ENCODE measurements at places on chromosomes 1 and 21.

- no peak for DNase-seq
These were observed 7.1 kb downstream of the FNDC7 start for GRCh38 chr1:108719656-108720435.

DNA sequence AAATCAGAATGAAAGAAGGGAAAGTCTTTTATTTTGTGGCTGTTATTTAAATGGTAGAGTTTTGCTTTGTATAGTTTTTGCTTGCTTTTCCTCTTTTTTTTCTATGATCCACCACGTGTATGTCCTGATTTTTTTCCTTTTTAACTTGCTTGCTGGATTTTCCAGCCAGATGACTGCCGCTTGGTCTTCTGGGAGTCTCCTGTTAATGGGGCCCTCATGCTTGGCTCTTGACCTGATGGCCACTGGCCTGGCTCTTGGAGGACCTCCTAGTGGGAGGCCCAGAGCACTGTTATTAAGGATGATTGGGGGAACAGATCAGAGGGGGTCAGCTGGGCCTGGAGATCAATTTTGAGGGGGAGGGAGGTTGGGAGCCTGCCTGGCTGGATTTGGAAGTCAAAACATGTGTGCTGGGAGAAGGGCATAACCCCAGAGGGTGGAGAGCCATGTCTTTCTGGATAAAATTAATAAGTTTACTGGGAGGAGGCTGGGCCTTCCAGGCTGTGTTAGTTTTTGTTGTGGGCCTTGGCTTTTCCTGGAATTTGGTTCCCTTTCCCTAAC is 1.2 kb downstream of the FGGY start:
- DNase-seq, result no peak

- DNase-seq, result no peak
These were observed 2.0 kb downstream of the PSEN2 start for GRCh38 chr1:226872437-226872836.

DNA sequence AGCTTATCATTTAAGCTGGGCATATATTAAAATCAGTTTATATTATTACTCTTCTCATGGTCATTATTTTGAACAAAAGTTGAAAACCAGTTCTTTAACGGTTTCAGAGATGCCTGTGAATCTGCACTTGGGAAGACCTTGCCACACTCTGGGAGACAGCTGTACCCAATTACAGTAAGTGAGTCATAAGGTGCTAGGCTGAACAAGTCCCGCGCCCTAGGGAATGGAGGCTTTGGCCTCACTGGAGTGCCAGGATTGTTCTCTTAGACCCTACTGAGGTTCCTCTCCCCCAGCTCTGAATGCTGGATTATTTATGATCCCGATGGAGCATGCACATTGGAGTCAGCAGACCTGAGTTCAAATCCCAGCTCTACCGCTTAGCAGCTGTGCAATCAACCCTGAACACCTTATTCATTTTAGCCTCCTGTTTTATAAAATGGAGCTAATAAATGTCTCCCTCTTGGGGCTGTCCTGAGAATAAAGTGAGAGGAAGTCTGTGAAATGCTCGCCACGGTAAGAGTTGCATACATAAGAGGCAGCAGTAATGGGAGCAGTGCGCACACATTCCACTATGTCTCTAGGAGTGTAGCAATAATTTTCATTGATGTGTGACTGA is 266.2 kb downstream of the FOXD2 start:
- no peak for DNase-seq

DNA sequence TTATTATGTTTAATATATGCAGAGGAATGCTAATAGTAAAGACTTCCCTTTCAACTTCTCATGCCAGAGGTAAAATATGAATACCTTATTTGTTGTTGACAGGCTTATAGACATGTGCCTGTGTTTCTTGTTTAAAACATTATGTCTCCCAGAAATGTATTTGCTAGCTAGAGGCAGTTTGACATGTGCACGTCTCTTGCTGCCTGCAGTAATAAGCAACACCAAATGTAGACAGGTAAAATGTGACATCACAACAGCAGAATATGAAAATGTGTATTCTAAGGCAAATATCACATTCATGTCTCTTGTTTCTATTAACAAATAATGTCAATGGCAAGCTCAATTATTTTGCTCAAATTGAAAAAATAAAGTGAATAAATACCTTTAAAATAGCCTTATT is 80.2 kb upstream of the NEGR1 start:
- DNase-seq, result no peak

- DNase-seq, result no peak
These were observed 407.2 kb downstream of the HLX start for GRCh38 chr1:221286399-221286798.

- no peak for DNase-seq
These were observed 529.8 kb upstream of the PRMT6 start for GRCh38 chr1:106526650-106527049.

- DNase-seq, result no peak
These were observed 20.5 kb downstream of the HIVEP3 start for GRCh38 chr1:41898191-41898713.

GRCh38 chr1:87560601-87561360 is 232.1 kb downstream of the LMO4 start:
- DNase-seq, result no peak

- no peak for DNase-seq
These were observed 90.9 kb downstream of the LYPLAL1 start for GRCh38 chr1:219264561-219264960.

- DNase-seq, result no peak
These were observed 93.9 kb downstream of the KIF1B start for GRCh38 chr1:10304295-10304694.

GRCh38 chr1:182888736-182889531 is 49.8 kb downstream of the DHX9 start:
- no peak for DNase-seq

DNA sequence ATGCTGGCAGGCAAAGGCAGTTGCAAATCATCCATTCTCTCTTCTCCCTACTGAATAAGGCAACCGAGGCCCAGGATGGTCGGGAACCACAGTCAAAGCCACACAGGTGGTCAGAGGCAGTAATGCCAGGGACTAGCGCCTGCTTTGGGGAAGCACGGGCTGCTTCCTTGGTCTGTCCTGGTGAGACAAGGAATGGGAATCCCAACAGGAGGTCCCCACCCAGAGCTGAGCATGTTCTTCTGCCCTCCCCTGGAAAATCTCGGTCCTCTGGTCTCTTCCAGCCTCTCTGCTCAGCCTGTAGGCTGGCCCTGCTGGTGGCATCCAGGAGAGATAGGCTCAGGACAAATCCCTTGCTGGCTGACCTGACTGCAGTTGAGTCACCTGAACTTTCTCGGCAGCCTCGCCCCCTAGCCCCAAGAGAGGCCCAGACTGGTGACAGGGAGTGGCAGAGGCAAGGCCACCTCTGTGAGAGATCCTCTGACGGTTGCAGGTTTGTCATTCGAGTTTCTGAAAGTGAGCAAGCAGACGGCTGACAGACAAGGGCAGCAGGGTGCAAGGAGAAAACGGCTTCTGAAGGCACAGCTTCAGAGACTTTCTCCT is 5.8 kb downstream of the OLIG1 start:
- no peak for DNase-seq

- DNase-seq, result no peak
These were observed 167.2 kb downstream of the RUNX1 start for GRCh38 chr21:34881839-34882371.

DNA sequence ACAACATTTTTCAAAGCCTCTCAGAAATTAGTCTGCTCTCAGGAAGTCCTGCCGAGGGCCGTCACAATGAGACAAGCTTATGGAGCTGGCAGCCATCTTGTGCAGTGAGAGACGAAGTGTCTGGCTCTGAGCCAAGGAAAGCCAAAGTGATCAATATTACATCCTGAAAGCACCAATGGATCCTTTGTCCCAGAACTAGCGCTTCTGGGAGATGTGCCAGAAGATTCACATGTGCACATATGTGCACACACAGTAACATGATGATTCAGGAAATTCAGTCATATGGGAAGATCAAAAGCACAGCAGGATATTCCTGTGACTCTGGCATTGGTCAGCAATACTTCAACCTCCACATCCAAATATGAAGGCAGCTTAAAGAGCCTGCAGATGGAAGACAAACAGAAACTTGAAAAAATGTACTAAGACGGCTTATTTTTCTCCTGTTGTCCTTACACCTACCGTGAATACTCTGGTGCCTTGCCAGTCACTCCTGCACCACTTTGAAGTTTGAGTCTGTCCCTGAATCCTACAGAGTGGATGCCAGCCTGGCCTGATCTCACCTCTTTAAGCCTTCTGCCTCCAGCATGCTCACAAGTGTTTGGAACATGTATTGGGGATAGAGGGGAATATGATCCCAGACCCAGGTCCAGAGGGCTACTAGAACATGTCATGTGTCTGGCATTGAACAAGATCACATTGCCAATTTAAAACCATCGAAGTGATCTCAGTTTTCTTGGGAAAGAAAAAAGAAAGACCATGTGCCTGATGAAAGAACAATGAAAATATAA is 44.5 kb upstream of the PRRX1 start:
- no peak for DNase-seq

DNA sequence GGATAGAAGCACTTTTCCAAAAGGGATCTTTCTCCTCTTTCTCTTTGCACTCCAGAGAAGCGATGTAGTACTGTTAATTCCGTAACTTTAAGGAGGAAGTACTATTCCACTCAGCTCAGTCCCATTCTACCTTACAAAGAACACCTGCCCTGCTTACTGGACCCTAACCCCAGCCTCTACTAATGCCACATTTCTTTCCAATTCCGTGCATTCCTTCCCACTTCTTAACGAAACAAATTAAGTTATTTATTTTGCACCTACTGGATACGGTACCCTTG is 511 bp downstream of the NDC1 start:
- no peak for DNase-seq

DNA sequence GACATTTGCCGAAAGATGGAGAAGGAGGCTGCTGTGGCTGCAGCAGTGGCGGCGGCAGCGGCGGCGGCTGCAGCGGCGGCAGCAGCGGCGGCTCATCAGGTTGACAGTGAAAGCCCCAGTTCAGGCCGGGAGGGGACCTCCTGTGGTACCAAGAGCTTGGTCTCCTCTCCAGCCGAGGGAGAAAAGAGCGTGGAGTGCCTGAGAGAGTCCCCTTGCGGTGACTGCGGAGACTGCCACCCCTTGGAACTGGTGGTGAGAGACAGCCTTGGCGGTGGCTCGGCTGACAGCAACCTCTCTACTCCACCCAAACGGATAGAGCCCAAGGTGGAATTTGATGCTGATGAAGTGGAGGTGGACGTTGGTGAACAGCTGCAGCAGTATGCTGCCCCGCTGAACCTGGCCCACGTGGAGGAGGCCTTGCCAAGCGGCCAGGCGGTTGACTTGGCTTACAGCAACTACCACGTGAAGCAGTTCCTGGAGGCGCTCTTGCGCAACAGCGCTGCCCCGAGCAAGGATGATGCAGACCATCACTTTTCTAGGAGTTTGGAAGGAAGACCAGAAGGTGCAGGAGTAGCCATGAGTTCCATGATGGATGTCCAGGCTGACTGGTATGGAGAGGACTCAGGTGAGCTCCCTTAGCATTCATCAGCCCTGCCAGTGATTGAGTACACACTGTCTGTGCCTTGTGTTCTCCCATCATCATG is 6.3 kb downstream of the ZBTB8B start:
- no peak for DNase-seq

GRCh38 chr1:45543581-45544417 is 6.8 kb upstream of the AKR1A1 start:
- DNase-seq, result peak; percentile 27

DNA sequence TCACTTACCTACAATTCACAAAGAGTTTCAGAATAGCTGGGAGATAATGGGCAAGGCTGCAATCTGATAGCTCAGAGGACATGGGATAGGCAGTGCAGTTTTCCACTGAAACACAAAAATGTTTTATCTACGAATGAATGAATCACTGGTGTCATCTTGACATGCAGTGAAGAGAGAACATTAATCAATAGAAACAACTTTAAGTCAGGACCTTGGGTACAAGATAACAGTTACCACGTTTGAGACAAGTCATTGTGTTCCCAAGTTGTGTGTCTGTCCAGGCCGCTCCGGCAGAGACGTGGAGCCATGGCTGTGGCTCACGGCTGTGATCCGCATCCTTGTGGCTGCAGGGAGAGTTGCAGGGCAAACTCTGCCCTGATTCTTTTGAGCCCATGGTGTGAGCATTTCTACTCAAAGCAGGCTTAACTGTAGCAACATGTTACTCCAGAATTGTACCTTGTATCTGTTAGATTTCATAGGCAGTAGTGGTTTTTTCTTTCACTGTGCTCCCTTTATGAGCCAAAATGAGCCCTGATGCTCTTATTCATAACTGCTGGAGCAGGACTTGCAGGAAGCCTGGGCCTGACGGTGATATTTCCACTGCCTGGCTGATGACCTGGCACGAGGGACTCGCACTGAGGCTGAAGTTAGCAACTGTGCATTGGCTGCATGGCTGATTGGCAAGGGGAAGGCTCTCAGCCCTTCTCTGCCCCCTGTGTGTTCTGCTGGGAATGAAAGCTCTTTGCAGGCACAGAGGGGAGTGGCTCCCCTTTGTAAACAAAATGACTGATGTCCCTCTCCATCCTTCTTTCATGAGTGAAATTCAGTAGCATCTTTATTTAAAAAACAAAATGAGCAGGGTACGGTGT is 465.2 kb downstream of the AJAP1 start:
- no peak for DNase-seq

GRCh38 chr1:172939475-172939874 is 111.3 kb downstream of the TNFSF18 start:
- DNase-seq, result no peak

- no peak for DNase-seq
These were observed 20.9 kb downstream of the CD55 start for GRCh38 chr1:207342332-207342731.

DNA sequence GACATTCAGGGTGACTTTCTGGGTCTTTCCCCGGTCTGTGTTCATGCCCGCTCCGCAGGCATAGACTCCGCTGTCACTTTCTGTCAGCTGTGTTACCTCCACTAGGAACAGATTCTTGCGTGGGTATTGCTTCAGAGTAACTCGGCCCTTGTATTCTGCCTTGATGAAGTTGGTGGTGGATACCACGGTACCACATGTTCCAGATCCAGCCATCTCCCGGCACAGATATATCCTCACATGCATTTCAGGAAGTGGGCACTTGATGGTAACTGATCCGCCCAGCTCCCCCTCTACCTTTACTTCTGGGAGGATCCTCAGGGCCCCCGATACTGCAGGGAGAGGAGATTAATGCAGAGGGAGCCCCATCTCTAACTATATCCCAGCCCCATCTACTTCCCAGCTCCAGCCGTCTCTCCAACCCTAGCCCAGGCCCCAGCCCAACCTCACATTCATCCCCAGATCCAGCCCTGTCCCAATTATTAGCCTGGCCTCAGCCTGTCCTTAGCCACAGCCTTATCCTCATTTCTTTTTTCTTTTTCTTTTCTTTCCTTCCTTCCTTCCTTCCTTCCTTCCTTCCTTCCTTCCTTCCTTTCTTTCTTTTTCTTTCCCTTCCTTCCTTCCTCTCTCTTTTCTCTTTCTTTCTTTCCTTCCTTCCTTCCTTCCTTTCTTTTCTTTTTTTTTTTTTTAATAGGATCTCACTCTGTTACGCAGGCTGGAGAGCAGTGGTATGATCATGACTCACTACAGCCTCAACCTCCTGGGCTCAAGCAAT is 7.8 kb downstream of the FCMR start:
- no peak for DNase-seq

GRCh38 chr1:70628973-70629372 is 217.9 kb downstream of the CTH start:
- no peak for DNase-seq

GRCh38 chr1:91282695-91283420 is 121.8 kb downstream of the HFM1 start:
- DNase-seq, result no peak

- no peak for DNase-seq
These were observed 11.7 kb upstream of the B3GALNT2 start for GRCh38 chr1:235515844-235516512.
